ENCODE measurements at places on chromosomes 7 and 10. TPM values are rescaled to one million over a fixed set of nuclear protein-coding genes. Genes with fewer than 3 reads are reported as not detected.
A peak's percentile ranks its signal among the peaks of the same experiment; 100 is the strongest.

GRCh38 chr7:30281791-30282190 is 2.6 kb upstream of the ZNRF2 start:
- no peak for DNase-seq

DNA sequence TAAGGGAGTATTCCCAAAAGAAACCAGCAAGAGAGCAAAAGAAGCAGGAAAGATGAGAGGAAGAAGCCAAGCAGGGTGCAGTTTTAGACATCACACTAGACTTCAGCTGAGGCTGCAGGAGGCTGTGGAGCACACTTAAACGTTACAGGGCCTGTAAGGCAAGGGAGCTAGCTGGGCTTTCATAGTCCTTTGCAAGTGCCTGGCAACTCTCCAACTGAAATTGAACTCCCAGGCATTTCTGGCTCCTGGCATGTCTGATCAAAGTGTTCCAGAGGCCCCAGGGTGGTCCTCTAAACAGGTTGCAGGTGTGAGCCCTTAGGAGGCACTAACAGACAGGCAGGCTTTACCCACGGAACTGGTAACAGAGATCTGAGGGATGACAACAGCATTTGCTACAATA is 750.2 kb downstream of the XPNPEP1 start:
- DNase-seq: no peak

- no peak for DNase-seq
These were observed 212.3 kb downstream of the MTERF1 start for GRCh38 chr7:91668217-91668616.

GRCh38 chr7:14902589-14903067 is at the start of gene DGKB:
Gene DGKB, minus strand, starts transcription at chr7:14902751.
- DNase-seq: no peak

GRCh38 chr10:131556061-131556896 is 244.8 kb upstream of the TCERG1L start:
- no peak for DNase-seq

GRCh38 chr10:47190301-47190700 is 109.7 kb upstream of the GDF10 start:
- DNase-seq: no peak

DNA sequence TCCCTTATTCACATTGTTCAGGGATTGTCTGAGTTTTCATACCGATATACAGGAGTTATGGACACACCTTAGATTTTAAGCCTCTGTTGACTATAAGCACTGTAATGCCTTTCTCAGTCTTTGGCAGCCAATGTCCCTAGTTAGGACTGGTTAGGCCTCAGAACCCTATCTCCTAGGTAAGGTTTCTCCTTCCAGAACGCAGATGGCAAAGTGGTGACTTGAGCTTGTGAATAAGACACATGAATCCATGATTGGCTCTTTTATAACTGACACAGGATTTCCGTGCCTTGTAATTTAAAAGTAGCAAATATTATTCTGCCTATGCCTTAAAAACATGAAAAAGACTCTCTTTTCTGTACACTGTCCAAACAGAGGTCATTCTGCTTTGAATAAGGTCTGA is 12.5 kb upstream of the RNF148 start:
- DNase-seq: no peak

- peak; percentile 29 for DNase-seq
These were observed 82.6 kb downstream of the DNMBP start for GRCh38 chr10:99926925-99927720.

DNA sequence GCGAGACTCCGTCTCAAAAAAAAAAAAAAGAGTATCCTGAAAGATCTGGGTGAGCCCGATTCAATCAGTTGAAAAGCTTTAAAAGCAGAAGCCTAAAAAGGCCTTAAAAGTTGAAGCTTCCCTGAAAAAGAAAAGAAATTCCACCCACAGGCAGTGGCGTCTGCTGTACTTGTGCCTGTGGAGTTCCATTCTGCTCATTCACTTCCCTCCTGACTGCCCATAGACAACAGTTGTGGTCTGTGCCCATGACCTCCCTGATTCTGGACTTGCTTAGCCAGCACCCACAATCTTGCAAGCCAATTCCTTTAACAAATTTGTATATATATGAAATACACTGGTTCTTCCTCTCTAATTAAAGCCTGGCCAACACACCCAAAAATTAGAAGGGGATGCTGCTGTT is 141.7 kb downstream of the DLG5 start:
- DNase-seq: peak; percentile 3

- no peak for DNase-seq
These were observed 337.0 kb downstream of the PTEN start for GRCh38 chr10:88200312-88201032.

DNA sequence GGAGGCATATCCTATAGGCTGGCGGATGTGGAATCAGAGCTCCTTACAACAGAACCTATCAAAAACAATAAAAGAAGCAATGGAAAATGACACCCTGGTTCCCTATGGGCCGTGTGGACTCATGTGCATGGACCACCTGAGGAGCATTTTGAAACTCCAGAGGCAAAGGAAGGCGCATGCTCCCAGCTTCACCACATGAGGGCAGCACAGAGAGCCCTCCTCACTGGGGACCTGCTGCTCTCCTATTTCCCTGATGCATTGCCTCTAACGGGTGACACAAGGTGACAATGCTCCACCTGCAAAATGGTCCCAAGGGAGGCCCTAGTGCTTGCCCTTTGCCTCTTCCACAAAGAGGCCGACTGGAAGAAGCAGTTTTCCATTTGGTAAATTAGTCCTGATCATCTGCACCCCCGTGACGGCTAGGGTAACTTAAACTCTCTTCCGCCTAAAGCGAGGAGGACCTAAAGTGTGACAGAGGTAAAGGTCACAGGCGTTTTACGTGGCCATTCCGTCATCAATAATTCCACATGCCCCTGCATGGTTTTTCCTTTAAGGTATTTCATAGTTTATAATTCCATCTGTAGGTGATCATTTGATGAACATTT is 67.7 kb downstream of the GPAM start:
- peak; percentile 56 for DNase-seq

Gene AZGP1
- total RNA-seq: 0.88 TPM

Gene SLC26A4
- total RNA-seq: 0.36 TPM

All from adrenal gland (tissue), 19 donors.